ENCODE measurements at places on chromosomes 3 and 15.
A peak's percentile ranks its signal among the peaks of the same experiment; 100 is the strongest.

- no peak for DNase-seq
These were observed 80.6 kb upstream of the CTNNB1 start for GRCh38 chr3:41118461-41119390.

DNA sequence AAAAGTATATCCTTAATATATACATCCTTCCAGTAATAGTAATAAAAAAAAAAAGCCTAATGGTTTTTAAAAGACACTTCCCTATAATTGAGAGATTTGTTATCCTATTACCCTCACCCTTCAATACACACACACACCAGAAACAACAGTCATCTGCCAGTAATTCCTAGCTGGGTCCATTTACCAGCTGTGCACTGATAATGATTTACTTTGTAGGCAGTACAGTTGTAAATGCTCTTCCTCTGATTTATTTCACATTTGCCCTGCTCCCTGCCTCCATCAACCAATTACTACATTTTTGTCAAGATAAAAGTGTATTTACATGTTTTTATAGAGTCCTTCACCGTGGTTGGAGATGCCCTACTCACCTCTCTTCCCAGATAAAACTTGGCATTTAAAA lies 12.4 kb downstream of the TPM1 start:
- no peak for DNase-seq

DNA sequence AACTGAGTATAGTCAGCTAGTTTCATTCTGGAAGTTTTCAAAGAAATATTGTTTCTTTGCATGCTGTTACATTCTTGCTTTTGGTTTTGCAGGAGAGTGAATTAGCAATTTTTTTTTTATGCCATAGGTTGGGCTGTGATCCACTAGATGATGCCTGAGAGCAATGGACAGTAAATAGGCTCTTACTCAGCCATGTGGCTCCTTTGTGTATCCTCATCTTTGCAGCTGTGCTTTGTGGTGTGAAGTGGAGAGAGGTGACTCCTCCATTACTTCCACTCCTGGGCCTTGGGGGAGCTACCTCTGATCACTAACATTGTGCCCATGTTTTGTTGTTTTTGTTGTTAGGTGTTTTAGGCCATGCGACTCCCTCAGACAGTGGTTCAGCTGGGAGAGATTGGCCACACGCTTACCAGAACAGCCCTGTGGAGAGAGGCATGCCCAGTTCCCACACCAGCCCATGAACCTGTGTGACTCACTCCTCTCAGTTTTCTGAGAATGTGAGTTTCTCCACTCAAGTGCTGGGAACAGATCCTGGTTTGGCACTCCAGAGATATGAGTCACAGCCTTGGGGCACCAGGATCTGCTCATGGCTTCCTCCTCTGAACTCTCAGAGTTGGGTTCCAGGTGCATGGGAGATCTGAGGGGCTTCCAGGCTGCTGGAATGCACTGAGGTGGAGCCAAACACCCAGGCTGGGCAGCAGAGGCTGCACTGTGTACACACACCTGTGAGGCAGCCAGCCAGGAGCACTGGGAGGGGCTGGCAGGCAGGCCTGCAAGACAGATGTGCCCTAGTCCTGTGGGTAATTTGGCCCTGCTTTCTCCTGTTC lies 785.3 kb downstream of the ROBO2 start:
- DNase-seq, result no peak

GRCh38 chr3:56822501-56822900 lies 20.8 kb upstream of the ARHGEF3 start:
- no peak for DNase-seq

DNA sequence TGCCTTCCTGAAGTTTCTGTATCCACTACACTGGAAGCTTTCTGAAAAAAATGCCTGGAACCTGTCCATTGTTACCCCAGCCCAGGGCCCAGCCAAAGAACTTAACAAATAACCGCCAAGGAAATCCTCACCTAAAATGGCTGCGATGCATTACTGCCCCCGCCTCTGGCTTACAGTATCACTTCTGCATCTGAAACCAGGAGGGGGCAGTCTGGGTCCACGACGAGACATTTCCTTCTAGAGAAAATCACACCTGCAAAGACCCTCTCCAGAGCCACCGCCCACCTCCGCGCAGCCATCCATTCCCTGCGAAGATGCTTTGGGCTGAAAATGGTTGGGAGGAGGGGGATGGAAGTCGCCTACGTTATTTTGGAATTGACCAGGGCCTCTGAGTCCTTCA lies 22.4 kb upstream of the CELF6 start:
- DNase-seq, result peak; percentile 64

DNA sequence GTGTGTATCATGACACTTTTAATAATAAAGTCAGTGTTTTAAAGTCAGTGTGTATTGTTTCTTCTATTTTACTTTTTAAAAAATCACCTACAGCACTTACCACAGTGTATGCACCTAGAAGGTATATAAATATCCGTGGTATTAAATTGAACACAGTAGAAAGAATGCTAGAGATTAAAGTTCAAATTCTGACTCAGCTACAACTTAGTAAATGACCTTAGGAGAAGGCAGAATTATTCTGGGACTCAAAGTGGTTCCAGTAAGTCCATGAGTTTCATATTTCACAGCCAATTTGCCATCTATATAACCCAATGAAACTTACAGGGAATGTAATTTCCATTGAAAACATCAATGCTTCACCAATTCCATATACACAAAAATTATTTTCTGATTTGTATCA lies 52.7 kb upstream of the MAP4 start:
- DNase-seq, result no peak

DNA sequence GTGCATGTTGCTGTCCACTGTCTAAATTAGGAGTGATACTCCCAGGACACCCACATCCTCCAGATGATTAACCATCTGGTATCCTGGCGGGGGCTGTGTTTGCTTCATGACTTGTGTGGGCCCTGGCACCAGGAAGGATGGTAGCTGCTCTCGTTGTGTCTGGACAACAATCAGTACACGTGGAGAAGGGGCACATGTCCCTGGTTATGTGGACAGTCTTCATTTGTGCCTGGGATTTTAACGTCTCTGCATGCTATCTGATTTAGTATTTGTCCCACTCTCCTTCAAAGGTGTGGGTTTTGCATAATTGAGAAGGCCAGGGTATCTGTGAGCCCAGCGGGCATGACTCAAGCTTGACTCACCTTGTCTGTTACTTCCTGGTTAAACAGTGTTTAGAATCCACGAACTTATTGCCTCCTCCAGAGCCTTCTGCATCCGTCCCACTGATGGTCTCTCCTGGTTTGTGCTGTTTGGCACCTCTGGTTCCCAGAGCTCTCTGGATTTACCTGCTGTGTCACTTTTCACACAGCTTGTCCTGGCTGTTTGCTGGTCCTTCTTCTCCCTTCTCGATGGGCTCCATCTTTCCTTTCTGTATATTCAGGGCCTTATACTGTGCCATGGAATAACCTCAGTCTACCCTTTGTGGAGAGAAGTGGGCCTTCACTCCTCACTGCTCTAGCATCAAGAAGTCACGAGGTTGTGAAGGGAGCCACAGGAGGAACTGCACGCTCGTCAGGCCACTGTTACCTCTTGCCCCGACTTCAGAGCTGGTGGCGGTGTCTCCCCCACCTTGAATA lies 32.5 kb downstream of the ARNT2 start:
- no peak for DNase-seq

DNA sequence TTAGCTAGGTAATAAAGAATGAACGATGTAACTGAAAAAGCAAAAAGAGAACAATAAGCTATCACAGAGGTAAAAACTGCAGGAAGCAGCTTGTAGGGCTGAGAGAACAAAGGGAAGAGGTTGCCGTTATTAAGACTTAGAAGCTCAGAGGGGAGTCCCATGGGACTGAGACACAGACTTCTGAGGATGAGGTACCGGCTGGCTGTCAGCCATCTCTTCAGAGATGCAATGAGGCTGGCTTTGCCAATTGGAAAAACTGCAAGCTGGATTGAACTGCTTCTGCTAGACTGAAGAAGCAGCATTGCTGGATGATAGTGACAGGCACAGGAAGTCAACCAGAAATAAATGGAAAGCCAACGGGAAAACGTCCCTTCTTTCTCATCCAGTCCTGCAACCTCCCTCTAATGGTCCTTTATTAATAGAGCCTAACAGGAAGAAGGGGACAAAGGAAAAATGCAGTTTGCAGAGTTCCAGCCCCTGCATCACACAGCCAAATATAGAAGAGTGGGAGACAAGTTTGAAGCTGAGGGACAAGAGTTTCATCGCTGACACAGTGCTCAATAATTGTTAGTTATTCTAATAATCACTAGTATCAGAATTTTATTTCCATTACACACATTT lies 21.1 kb upstream of the KLHL6 start:
- DNase-seq, result no peak

- no peak for DNase-seq
These were observed 191.2 kb downstream of the TLE3 start for GRCh38 chr15:69906256-69907185.

DNA sequence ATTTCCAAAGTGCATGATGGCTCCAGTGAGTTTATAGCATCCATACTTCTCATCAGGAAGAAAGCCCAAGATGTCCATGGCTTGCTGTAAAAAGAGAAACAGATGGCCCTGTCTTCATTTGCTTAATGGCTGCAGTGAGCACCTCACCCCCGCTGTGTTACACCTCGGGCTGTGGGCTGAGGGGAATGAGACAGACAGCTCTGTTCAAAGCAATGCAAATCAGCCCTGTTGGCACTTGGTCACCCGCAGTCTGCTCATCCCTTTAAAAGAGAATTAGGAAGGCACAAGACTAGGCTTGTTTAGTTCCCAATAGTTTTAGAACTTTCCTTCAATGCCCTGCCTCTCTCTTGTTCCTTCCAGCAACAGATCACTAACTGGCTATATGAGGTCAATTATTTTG lies 25.2 kb downstream of the MYH15 start:
- DNase-seq, result no peak

GRCh38 chr3:4507024-4507596 lies 14.0 kb downstream of the ITPR1 start:
- DNase-seq, result no peak

DNA sequence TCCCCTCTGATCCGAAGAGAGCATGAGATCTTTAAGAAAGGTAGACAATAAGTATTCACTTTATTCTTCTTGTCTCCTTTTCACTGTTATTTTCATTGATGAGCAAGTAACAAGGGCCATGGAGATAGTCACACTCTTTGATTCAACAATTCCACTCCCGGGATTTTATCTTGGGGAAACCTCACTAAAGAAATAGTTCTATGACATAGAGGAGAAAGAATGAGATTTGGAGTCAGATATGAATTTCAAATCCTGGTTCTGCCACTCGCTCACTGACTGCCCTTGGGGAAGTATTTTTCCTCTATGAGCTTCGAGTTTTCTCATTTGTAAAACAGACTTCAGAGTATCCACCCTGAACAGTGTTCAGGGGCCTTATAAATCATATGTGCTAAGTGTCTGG lies 514.6 kb downstream of the NLGN1 start:
- no peak for DNase-seq

DNA sequence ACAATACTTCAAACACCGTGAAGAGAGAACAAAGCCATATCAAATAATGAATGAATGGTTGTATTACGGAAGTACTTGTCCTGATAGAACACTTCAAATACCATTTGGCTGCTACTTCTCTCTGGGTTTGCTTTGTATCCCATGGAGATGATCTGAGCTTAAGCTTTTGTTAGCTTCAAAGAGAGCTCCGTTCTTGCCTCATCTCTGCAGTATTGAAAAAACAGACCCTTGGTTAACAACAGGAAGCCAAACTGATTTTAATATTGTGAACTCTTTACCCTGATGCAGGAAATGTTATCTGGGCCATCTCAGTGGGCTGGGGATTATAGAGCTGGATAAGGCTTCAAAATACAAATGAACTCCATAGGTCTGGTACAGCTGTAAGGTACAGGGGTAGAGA lies 101.0 kb downstream of the CHL1 start:
- DNase-seq, result no peak

DNA sequence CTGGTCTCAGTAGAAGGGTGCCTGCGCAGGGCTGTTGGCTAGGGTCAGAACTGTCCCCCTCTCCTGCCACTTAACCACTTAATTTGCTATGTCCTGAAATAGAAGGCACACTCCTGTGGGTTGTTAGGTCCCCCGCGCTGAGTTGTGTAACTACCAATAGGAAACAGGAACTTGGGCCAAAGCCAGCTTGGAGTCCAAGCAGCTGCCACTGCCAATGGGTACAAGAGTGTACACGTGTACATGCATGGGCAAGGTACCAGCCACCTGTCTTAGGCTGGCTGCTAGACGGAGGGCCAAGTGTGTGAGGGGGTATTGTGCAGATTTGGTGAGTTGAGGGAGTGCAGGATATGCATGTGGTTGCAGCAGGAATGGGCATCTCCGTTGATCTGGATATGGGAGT lies 29.7 kb upstream of the POLG start:
- no peak for DNase-seq

DNA sequence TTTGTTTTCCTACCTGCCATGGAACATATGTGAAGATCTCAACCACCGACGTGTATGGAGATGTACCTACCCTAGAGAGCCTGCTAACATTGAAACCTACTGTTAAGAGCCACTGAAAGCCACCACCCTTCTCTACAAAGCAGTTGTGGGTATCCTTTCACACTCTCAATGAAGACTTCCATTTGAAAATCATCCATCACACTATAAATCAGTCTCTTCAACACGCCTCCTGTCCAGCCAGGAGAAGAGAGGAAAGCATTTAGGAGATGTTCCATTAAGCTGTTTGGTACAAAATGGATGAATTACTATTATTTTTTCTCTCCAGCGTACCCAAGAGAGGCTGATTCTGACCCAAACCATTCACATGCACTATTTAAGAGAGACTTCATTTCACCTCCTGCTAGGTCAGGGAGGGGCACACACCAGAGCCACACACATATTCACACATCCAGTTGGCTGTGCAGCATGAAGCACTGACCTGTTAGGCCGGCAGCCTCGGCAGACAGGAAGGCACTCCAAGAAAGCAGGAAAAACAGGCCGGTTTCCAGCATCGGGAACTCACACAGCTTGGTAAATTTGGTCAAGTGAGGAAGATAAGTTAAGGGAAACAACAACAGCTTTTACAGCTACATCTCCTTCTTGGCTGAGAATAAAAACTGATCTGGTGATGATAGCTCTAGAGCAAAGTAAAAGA lies 274.5 kb downstream of the SLC9A9 start:
- no peak for DNase-seq

GRCh38 chr3:125151916-125152315 lies 60.6 kb downstream of the SLC12A8 start:
- no peak for DNase-seq

GRCh38 chr3:127688416-127689265 lies 15.9 kb downstream of the ABTB1 start:
- DNase-seq, result no peak

DNA sequence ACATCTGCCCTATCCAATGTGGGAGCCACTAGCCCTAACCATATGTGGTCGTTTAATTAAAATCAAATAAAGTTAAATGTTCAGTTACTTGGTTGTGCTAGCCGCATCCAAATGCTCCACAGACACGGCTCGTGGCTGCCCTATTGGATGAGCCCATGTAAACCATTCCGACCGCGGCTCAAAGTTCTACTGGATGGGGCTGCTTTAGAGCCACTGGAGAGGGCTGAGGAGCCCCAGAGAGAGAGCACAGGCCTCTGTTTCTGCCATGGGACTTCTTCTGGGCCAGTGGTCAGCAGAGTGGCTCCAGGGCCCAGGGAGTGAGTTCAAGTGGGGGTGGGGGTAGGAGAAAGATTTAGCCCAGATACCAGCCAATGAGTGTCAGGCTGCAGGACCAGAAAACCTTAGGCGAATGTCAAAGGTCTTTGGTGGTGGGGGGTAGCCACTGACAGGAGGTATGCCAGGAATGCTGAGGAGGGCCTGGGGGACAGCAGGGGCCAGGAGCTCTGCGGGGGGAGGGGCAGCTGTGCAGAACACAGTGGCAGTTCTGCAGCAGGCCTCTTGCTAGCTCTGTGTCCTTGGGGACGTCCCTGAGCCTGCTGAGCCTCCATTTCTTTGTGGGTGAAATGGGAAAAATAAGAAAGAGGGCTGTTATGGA lies 30.1 kb downstream of the SPSB4 start:
- DNase-seq, result no peak

GRCh38 chr15:98835876-98836275 lies 171.7 kb downstream of the PGPEP1L start:
- DNase-seq, result no peak
